ENCODE measurements at places on chromosomes 1 and 21.

- DNase-seq: no peak
Observed at GRCh38 chr1:231494439-231495110, 33.9 kb upstream of the TSNAX start.

- DNase-seq: no peak
Observed at GRCh38 chr1:234619794-234620247, 9.8 kb upstream of the IRF2BP2 start.

DNA sequence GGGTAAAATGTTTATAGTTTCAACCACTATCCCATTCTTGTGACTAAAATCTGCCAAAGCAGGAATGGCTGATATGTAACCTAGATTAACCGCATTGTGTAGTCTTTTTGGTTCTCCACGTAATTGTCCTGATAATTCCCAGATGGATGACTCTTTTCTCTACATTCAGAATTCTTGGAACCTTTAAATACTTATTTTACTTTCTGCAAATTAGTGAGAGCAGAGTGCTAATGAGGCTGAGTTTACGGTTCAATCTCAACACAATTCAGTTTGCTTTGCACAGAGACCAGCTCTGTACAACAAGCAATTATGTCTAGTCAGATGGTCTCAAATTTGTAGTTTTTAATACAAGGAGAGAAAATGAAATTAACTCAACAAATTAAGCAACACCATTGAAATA, 9.1 kb downstream of the CRB1 start:
- no peak for DNase-seq

- no peak for DNase-seq
Observed at GRCh38 chr1:89547563-89548116, 23.0 kb downstream of the LRRC8B start.

- no peak for DNase-seq
Observed at GRCh38 chr1:152811050-152811449, 721 bp upstream of the LCE1B start.

DNA sequence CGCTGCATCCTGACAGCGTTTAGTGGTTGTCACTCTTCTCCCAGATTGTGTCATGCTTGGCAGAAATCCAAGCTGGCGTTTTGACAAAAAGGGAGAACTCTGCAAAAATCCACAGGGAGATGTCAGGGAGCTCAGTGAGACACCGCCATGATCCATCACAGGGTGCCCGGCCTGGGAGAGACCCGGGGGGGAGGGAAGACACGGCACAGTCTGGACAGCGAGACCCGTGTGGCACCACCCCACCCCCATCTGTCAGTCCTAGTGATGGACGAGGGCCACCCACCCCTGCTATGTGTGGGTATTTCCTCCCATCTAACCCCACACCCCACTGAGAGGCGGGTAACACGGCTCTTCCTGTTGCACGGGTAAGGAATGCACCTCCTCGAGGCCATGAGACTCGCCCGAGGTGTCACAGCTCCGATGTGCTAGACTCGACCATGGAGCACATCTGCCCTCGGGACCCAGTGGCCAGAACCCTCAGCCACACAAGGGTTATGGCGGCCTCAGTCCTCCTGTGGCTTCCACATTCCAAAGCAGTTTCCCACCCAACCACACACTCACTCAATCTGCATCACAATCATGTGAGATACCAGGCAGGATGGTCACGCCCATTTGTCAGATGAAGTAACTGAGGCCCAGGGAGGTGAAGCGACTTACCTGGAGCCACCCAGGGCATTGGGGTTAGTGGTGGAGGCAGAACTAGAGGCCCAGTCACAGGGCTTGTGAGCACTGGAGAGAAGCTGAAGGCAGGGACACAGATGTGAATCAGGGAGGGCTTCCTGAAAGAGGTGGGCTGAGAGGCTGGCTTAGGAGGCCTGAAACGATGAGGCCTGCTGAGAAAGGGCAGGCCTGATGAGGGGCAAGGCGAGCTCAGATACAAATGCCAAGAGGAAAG, 688.5 kb downstream of the MATN1 start:
- no peak for DNase-seq

- no peak for DNase-seq
Observed at GRCh38 chr1:80675454-80675853, 1125.3 kb upstream of the ADGRL2 start.

DNA sequence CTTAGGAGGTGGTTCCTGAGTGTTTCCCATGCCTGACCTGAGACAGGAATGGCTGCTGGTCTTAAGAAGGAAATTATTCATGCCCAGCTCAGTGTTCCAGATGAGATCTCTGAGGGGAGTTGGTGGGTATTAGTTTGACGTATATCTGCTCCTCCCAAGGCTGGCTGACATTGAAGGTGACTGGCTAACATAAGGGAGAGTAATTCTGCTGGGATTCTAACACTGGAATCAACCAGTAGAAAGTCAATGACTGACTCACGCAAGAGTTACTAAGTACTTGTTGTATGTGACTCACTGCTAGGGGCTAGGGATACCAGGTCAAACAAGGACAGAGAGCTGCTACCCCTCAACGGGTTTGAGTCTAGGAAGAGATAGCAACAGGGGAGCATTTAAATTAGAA, 177.3 kb downstream of the CACNA1E start:
- no peak for DNase-seq

DNA sequence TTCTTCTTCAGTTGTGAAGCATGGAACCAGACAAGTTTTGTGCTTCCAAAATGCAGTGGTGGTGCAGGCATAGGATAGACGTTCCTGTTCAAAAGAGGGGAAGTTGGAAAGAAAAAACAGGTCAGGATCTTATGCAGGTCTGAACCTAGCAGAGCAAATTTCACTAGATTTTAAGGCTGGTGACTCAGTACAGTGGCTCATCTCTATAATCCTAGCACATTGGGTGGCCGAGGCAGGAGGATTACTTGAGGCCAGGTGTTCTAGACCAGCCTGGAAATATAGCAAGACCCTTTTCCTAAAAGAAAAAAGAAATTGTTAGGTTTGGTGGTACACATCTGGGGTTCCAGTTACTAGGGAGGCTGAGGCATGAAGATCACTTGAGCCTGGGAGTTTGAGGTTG, 88.1 kb downstream of the OBSCN start:
- DNase-seq: no peak

DNA sequence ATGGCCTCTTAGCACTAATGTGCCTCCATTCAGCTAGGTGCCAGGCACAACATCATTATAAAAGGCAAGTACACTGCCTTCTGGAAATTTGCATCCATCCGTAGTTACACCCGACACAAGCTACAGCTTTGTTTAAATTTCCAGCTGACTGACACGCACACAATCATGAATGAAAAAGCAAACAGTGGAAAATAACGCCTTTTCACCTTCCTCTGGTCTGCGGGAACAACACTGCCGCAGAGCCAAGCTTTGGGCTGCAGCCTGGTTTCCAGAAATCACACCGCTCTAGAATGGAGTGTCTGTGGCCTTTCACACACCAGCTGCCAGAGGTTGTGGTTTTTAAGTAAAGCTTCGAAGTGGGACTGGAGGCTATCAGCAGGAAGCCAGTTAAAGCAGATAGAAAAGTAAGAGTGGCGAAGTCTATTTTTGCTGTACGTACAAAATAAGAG, 142.8 kb upstream of the COA6 start:
- no peak for DNase-seq

GRCh38 chr21:30518876-30519275, 16.9 kb upstream of the KRTAP19-5 start:
- no peak for DNase-seq

GRCh38 chr1:64203420-64203819, at the start of gene UBE2U:
Gene UBE2U, plus strand, starts transcription at chr1:64203623. Its CDS starts 428 bp downstream, at chr1:64204051.
- no peak for DNase-seq

- DNase-seq: no peak
Observed at GRCh38 chr1:5513179-5513578, 479.0 kb downstream of the NPHP4 start.

DNA sequence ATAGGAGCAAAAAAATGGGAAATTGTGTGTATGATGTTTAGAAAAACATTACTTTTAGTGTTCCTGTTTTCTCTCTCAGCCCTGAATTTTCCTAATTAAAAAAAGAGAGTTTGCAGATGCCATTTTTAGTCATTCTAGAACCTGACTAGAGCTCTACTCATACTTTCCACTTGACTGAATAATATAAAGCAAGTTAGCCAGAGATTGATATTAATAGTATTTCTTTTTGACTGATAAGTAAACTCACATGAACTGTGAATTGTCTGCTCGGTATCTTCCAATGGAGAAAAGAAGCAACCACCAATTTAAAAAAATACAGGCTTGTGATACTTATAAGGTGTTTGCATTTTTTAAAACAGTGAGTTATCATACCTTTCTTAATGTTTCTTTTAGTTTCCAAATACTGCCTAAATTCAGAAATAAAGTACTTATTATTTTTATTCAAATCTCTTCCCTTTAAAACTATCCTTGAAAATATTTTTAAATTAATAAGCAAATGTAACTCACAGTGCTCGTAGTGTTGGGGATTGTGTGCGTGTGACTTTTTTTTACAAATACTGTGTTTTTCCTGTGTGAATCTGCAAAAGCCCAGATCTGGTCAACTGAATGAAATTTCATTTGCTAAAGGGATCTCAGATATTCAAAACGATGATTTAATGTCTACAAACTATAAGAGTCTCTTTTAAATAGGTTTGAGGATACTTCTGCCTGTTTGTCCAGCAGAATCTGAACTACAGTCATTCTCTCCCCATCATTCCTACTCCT, 9.8 kb downstream of the RAP1A start:
- no peak for DNase-seq

GRCh38 chr21:37202221-37203110, 64.7 kb downstream of the VPS26C start:
- DNase-seq: no peak

DNA sequence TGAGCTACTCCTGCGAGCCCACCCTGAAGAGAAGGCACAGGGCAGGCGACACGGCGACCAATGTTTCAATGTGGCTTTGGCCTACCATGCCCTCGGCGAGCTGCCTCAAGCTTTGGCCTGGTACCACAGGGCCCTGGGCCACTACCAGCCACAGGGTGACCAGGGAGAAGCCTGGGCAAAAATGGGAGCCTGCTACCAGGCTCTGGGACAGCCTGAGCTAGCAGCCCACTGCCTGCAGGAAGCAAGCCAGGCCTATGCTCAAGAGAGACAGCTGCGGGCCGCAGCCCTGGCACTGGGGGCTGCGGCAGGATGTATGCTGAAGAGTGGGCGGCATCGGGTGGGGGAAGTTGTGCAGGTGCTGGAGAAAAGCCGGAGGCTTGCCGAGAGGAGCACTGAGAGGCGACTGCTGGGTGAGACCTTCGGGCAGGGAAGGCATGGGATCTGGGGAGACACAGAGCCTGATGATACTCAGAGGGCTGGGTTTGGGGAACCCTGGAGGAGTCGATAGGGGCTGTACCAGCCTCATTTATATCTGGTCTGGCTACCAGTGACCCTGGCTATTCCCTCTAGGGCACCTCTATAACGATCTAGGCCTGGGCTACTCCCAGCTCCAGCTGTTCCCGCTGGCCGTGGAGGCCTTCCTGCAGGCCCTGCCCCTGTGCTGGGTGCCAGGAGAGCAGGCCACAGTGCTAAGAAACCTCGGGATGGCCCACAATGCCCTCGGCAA, 2.3 kb downstream of the TTC24 start:
- no peak for DNase-seq

DNA sequence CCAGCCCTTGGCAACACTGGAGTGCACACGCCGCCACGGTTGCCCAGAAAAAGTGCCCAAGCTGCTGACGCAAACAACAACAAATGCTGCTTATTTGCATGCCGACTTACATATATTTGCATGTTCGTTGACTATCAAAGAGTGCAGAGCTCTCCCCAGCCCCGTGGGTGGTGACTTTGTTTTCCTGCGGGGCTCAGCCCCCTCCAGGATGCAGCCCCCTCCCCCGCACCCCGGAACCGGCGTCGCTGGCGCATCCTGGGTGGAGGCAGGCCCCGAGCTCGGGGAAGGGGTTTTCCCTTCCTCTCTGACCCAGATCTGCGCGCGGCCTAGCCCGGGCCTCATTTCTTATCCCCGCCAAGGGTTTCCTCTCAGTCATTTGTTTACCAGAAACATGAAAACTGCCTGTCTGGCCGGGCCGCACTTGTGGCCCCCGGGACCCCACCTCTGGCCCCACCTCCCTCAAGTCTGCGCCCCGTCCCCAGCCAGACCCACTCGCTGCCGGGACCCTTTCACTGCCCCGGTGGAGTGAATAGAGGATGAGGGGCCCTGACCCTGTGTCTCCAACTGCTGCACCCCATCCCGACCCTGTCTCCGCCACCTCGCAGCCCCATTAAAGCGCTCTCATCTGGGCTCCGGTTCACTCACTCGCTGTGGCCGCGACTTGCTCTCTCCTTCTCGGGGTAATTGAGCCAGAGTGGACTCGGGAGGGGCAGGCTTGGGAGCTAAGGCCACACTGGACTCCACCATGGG, 5.5 kb downstream of the TNFRSF25 start:
- DNase-seq: peak; percentile 95

DNA sequence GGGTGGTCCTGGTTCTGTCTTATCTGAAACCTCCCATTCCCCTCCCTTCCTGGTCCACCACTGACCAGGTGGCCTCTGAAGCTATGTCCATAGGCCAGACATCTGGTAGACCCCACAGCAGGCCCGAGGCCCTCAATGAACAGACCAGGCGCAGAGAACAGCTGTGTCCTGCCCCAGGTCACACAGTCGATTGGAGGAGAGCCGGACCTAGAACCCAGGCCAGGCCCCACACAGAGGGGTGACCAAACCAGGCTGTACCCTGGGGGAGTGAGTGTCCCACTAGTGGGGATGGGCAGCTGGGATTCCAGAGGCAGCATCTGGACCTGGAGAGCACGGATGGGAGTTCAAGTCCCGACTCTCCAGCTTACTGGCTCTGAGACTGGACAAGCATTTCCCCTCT, 29.2 kb downstream of the RNU1-1 start:
- no peak for DNase-seq

GRCh38 chr1:167808104-167808503, 86.3 kb downstream of the MPZL1 start:
- DNase-seq: no peak

DNA sequence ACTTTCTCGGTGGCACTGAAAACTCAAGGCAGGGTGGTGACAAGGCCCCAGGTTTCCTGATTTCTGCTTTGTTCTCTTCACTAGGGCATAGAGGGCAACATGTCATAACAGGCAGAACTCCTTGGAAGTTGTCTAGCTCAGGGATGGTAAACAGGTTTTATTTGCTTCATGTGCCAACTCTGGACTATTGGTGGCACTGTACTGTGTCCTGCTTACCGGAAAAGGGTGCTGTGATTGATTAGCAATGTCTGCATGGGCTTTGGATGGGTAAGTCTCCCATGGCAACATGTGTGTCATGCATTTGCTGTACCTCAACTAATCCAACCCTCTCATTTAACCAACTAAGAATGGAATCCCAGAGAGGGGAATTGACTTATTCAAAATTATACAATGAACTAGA, 70.7 kb upstream of the USP24 start:
- no peak for DNase-seq

DNA sequence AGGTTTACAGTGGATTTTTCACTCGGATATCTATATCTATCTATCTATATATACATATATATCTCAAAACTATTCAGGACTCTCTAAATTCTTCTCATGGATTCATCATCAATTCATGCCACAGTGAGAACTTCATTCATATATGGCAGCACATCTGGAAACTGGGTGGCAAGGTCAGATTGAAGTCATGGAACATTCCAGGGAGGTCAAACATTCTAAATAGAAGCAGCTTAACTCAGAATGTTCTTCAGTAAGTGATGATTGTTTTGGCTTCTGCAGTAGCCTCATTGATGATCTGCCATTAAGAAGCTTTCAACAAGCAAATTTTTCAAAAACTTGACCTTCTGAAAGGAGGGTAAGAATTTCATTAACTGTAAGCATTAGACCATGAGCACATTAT, 46.9 kb upstream of the ADAMTS1 start:
- DNase-seq: no peak
